ENCODE measurements at places on chromosomes 11 and 22.

DNA sequence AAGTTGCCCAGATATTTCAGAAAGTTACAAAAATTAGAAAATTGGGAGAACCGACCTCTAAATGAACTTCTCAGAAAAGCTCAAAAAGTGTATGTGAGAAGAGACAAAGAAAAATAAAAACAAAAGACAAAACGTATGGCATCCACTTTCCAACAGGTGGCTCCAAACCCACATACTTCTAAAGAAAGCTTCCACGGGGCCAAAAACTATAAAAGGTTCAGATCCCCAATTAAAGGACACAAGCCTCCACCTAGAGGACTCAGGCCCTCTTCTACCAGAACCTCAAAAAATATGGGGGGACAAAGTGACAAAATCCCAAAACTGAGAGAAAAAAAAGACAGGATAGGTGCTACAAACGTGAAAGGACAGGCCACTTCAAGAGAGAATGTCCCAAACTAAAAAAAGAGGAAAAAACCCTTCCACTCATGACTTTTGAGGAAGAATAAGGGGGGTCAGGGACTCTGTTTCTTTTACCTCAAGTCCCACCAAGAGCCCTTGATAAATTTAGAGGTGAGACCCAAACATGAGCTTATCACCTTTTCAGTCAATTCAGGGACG, 8.8 kb downstream of the SCGB2A1 start:
- DNase-seq: no peak

- no peak for DNase-seq
These were observed 28.7 kb downstream of the SYT7 start for GRCh38 chr11:61552108-61552635.

DNA sequence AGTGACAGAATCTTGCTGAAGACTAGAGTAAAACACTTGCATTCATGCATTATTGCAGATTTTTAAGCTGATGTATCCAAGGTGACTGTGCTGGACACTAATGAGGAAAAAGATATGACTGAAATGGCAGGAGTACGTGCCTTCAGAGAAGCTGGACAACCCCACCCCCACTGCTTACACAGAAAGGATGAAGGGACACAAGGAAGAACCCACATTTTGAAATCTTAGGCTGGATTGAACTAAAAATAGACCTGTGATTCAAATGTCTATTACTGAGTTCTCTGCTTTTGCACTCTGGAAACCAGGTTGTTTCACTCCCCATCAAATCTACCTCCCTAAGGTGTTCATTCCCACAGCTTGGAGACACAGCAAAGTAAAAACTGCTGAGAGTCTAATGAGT, 117.1 kb downstream of the KCNC1 start:
- DNase-seq: no peak

DNA sequence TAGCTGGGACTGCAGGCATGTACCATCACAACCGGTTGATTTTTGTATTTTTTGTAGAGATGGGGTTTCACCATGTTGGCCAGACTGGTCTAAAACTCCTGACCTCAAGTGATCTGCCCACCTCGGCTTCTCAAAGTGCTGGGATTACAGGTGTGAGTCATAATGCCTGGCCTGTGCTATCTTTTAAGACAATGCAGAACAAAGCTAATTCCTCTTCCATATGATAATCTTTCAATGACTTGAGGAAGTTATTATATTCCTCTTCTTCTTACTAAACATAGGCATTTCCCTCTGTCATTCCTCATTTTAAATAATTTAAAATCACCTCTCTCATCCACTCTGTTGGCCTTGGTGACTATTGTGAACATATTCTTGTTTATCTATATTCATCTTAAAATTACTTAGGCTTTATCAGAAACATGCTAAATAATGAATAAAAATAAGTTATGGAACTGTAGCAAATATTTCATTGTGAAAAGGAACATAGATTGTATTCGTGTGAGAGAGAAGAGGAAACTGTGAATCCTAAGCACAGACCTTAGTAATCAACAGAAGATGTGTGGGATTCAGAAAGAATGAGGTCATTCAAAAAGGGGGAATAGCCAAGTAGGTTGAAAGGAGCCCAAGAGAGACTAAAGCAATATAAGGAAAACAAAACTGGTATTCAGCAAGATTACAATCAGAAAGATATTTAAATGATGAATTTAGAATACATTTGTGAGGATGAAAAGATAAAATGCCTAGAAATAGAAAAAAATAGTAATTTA, 269.4 kb downstream of the TTC28 start:
- no peak for DNase-seq

DNA sequence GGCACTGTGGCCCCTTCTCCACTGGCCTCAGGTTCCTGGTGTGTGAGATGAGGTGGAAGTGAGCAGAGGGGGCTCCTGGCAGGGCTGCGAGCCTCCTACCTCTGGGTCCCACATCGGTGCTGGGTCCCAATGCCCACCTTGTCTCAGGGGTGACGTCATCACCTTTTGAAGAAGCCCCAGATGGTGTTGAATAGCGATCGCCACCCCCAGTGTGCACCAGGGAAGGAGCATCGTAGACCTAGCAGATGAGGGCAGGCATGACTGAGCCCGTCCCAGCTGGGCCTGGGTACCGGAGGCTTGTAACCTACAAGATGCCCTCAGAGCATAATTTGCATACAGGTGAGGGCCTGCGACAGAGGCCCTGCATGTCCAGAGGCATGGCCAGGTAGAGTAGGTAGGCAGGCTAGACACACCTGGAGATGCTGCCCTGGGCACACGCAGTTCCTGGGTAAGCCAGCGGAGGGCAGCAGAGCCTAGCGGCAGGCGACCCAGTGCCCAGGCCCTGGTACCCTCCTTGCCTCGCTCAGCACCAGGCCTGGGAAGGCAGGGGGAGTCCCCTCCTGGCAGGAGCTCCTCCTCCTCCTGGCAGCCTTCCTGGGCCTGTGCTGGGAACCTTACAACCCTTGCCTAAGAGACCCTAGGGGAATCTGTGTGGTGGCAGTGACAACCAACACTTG, 52.5 kb downstream of the TPCN2 start:
- DNase-seq: no peak

DNA sequence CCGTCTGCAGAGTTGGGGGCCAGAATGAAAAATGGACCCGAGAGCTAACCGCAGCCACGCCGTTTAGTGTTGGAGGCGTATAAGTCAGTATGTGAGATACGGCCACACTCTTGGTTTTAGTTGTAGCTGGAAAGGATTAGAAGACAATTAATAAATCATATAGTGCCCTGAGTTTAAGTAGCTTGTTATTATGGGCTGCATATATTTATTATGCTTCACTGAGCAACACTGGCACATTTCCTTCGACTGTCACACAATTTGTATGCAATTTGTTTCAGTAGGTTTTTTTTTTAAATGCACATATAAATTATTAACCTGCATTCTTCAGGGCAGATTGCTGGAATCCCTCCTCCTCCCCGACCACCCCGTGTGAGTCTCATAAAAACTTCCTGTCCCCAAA, 56.9 kb downstream of the PKNOX2 start:
- DNase-seq: no peak

GRCh38 chr11:105211806-105212554, 72.4 kb upstream of the CARD18 start:
- DNase-seq: no peak

DNA sequence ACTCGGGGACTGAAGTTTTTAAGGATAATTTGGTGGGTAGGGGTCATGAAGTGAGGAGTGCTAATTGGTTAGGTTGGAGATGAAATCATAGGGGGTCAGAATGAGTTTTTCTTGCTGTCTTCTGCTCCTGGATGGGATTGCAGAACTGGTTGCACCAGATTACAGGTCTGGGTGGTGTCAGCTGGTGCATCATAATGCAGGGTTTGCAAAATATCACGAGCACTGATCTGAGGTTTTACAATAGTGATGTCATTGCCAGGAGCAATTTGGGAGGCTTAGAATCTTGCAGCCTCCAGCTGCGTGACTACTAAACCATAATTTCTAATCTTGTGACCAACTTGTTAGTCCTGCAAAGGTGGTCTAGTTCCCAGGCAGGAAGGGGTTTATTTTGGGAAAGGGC, 46.4 kb upstream of the CALCB start:
- no peak for DNase-seq

- DNase-seq: no peak
These were observed 7.3 kb upstream of the TAGLN start for GRCh38 chr11:117191680-117192400.

GRCh38 chr11:92330114-92330513, 105.5 kb downstream of the FAT3 start:
- no peak for DNase-seq

DNA sequence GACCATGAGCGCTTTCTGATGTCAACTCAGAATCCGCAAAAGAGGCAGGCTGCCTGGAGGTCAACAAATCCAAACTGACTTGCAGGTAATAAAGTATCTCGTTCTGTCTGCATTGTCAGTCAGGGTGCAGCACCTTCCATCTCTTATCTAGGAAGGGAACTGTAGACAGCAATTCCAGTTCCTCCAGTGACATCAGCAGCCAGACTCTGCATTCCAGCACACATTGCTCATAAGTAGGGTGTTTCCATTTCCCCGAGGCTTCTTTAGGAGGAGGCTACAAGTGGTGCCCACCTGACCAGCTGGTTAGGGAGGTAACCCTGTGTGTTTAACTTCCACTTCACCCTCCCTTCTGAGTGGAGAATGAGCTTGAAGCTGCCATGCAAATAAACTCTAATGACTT, 53.3 kb downstream of the NTM start:
- no peak for DNase-seq

GRCh38 chr11:109514313-109515018, 92.5 kb downstream of the C11orf87 start:
- DNase-seq: no peak

DNA sequence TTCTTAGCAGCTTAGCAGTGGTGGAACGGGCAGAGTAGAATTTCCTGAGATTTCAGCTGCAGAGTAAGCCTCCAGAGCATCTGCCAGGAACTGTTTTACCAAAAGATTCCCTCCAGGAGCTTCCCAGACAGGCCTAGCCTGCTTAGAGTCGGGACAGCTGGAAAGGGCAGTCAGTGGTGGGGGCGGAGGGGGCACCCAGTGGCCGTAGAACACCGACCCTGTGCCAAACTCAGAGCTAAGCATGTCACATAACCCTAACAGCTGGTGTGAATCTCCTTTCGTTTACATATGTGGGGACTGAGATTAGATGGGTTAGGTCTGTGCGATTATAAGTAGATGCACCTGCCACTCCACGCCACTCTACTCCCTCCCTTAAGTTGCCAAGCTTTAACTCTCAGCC, 80.0 kb upstream of the CRTAM start:
- no peak for DNase-seq

DNA sequence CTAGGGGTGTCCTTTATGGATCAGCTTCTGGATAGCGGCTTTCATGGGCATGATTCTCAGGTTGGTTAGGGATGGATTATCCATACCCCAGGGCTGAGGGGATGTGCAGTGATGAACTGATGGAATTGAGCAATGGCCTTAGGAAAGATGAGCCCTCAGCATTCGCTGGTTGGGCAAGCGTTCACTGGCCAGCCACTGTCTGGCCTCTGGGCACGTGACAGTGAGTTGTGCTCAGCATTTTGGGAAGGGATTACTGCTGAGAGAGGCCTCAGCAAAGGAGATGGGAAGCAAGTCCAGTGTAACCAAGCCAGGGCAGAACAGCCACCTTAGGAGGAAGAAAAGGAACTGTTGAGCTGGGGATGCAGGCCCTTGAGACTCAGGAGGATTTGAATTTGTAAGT, 17.4 kb downstream of the UBASH3B start:
- DNase-seq: no peak

- DNase-seq: no peak
These were observed 65.7 kb downstream of the ETS1 start for GRCh38 chr11:128521682-128522054.

GRCh38 chr11:2467695-2468055, 22.9 kb downstream of the KCNQ1 start:
- no peak for DNase-seq

DNA sequence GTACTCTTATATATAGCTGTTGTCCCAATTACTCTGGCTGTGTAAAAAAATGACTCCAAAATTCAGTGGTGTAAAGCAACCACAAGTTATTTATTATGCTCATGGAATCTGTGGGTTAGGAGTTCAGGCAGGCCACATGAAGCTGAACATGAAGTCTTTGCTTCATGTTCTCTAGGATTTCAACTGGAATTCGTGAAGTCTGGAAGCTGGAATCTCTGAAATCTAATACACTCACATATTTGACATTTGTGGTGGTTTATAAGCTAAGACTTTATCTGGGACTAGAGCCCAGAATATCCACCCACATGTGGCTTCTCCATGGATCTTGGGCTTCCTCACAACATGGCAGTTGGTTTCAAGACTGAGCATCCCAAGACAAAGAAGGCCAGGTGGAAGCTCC, 430.6 kb downstream of the MIAT start:
- DNase-seq: peak; percentile 30

- no peak for DNase-seq
These were observed 55.9 kb downstream of the PPFIA1 start for GRCh38 chr11:70326365-70326811.

DNA sequence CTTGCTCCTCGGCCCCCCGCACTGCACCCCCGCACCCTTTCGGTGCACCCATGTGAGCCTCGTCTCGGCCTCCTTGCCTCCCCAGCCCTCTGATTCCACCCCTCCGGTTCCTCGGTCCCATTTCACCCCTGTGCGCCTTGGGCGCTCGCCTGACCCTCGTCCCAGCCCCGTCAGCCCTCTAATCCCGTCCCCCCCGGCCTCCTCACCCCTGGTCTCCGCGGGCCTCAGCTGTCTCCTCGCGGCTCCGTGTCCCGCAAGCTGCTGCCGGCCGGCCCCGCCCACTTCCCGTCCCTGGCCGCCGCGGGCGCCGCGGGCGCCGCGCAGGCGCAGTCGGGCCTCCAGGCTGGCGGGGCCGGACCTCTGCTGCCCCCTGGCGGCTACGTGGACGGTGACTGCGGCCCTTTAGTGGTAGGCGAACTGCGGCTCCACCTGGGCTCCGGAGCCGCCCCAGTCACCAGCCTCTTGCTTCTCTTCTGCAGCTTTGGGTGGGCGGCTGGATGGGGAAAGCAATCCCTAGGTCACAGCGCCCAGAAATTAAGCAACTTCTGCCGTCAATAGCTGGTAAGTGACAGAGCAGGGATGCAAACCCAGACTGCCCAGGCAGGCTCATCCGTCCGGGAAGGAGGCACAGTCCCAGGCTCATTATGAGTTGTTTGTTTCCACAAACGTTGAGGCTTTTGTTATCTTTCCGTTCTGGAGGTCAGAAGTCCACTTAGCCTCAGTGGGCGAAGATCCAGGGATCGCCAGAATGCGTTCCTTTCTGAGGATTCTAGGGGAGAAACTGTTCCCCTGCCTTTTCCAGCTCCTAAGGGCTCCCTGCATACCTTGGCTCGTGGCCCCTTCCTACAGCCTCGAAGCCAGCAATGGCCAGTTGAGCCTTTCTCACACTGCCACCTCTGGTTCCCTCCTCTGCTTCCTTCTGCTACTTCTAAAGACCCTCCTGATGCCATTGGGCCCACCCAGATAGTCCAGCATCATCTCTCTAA, at the start of gene PPM1F:
Gene PPM1F (minus strand): TSS at position 263 of the 986 bp plus-strand sequence. CDS start 6,800 bp downstream, outside the sequence.
- no peak for DNase-seq

GRCh38 chr11:30481330-30481729, 104.8 kb downstream of the MPPED2 start:
- no peak for DNase-seq

DNA sequence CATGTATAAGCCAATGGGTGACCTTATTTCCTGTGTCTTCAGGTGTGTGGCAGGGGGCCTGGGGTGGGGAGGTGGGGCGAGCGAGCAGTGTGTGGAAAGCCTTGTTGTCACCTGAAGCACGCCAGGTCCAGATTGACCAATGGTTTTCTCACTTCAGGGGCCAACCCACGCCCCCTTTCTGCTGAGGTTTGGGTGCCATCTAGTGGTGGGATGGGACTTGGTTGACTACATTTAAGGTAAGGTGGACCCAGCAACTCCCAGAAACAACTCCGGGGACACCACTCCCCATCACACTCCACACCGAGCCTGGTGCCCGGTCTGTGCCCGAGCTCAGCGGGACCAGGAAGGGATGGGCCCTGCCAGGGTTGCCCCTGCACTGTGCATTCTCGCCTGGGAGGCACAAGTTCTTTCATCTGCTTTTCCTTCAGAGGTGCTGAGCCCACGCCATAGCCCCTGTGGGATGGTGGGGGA, 40.0 kb downstream of the TPCN2 start:
- DNase-seq: peak; percentile 55
